ENCODE measurements at places on chromosomes 5 and 9.

DNA sequence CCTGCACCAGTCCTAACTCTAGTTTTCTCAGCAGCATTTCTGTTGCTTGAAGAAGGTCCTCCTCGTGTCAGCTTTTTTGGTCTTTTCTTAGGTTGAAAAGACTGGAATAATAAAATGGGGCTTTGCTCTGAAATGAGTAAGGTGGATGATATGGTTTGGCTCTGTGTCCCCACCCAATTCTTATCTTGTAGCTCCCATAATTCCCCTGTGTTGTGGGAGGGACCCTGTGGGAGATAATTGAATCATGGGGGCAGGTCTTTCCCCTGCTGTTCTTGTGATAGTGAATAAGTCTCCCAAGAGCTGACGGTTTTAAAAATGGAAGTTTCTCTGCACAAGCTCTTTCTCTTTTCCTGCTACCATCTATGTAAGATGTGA lies 53.6 kb downstream of the LIX1 start:
- no peak for DNase-seq

DNA sequence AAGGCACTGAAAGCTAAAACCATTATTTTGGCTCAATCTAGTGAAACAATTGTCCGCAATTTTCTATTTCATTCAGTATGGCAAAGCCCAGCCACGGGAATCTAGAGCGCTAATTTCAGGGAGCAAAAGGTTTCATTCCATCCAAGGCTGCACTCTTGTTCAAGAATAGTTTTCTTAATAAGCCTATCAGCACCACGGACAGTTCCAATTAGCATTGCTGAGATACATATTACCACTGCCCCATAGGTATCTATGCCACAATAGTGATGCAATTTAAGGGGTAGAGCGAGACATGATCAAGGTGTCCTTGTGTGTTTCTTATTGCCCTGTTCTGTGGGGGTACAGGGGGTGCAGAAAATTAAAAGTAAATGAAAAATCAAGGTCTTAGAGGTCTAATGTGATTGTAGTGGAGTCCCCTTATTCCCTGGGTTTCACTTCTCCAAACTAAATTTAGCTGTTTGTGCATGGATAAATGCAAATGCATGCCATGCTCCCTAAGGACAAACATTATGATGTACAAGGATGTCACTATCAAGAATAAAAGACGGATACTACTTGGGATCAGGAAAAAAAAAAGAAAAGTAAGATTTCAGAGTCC lies 45.5 kb downstream of the SPOCK1 start:
- DNase-seq, result peak; percentile 85

DNA sequence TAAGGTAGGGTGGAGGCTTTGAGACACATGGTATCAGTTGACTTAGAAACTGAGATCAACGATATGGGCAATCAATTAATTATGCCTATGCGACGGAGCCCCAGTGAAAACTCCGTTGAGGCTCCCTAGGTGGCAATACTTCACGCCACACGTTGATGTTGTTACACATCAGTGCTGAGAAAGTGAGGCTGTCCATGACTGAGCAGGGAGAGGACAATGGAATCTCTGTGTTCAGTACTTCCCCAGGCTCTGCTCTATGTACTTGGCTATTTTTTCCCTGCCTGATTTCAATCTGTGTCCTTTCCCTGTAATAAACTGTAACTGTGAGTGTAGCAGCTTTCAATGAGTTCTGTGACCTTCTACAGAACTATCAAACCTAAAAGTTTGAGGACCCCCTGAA lies 211.7 kb downstream of the SNCAIP start:
- no peak for DNase-seq

DNA sequence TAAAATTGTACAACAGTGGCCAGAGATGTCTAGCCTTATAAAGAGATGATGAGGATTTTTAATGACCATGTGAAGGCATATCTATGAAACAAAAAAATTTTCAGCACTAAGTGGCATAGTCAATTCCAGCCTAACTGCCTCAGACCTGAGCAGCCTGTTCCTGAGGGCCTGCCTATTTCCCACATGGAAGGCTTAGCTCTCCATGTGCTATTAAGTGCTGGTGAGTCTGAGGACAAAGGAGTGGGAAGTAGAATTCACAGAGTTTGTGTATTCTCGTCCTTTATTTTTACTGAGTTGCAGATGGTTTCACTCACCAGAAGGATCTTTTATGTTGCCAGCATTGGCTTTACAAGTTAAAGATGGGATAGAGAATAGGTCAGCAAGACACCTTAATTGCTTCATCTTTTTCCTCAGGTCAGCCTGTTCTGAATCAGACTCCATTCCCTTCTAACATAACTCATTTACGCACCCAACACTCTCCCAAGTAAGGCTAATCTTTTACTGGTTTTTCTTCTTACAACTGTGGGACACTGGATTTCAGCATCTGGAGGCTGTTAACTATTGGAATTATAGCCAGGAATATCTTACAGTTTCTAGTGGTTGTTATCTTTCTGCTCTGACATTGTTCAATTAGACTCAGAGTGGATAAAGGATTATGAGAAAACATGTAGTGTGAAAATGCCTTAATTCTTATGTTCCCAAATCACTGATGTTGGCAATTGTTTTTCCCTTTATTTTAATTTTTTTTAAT lies 76.8 kb downstream of the ISOC1 start:
- peak; percentile 43 for DNase-seq

DNA sequence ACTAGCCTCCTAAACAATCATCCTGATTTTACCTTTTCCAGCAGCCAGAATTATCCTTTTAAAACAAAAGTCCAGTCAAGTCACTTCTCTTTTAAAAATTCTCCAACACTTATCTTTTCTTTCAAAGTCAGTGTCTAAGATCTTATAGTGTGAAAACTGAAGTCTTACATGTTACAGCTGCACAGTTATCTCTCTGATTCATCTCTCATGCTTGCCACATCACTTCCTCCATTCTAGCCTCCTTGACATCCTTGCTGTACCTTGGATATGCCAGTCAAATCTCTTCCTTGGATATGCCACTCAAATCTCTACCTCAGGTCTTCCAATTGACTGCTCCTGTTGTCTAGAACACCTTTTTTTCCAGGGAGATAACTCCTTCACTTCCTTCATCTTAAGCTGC lies 361.7 kb upstream of the FTMT start:
- no peak for DNase-seq

DNA sequence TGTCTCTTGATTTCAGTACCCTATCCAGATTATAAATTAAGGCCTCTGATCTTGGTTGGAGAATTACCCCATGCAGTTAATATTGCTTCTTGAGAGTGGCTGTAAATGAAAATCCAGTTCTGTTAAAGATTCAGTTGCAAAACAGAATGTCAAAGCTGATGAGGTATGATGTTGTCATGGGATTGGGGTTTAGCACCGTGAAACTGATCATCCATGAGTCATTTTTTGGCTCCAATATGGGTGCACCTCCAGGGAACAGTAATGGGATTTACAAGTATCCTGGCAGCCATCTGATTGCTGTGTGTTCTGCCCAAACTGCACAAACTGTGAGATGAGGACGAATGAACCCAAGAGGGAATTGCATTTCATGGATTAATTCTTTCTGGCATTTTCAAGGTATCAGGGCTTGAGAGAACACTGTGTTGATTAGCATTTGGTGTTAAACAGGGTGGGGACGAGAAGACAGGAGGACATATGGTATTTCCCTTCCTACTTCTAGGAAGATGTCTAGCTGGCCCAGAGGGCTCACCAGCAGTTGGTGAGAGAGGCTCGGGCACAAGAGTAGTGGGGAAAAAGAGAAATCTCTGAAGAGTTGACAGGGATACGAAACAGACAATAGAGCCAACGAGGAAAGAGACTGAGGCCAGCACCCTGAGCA lies 214.7 kb downstream of the GAS1 start:
- peak; percentile 70 for DNase-seq

- DNase-seq, result no peak
Measured at GRCh38 chr5:159343295-159344094, 13.2 kb upstream of the IL12B start.

DNA sequence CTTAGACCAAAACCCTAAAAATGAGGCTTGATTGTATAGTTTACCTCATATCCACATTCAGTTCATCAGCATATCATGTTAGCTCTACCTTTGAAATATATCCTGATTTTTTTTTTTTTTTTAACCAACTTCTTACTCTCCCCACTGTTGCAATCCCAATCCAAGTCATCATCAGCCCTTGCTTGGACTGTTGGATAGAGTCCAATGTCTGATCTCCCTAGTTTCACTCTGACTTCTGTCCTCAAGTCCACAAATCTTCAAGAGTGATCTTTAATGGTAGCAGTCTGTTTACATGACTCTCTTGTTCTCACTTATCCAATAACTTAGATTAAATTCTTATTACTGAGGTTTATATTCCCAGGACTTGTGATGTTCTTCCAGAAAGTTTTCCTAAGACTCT lies 30.8 kb downstream of the NAA35 start:
- DNase-seq, result no peak

GRCh38 chr5:157689942-157690689 lies 18.8 kb downstream of the C5orf52 start:
- no peak for DNase-seq

DNA sequence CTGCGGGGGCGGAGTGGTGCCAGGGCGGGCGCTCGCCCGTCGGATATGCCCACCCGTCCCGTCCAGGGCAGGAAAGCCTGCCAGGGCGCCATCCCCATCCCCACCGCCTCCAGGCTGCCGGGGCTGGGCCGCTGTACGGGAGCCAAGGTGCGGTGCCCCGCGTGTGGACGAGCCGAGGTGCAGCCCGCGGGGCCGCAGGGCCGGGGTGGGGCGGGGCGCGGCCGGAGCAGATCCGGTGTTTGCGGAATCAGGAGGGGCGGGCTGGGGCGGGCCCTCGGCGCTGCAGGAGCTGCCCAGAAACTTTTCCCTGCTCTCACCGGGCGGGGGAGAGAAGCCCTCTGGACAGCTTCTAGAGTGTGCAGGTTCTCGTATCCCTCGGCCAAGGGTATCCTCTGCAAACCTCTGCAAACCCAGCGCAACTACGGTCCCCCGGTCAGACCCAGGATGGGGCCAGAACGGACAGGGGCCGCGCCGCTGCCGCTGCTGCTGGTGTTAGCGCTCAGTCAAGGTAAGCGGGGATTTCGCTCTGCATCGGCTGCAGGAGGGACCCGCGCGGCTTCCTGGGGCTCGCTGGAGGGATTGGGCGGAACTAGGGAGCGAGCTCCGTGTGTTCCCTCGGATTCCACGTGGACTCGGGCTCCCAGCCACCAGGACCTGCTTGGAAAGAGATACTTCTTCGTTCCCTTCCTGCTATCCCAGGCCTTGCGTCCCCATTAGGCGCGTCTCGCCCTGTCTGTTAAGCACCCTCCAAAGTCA lies at the start of gene ITGA2:
ITGA2 (plus strand) TSS at position 328 of the 756 bp plus-strand sequence; CDS start at position 445, 117 bp downstream.
- peak; percentile 78 for DNase-seq

GRCh38 chr5:146770546-146770945 lies 108.0 kb downstream of the PPP2R2B start:
- no peak for DNase-seq

GRCh38 chr5:120942596-120943350 lies 478.7 kb downstream of the PRR16 start:
- peak; percentile 36 for DNase-seq

DNA sequence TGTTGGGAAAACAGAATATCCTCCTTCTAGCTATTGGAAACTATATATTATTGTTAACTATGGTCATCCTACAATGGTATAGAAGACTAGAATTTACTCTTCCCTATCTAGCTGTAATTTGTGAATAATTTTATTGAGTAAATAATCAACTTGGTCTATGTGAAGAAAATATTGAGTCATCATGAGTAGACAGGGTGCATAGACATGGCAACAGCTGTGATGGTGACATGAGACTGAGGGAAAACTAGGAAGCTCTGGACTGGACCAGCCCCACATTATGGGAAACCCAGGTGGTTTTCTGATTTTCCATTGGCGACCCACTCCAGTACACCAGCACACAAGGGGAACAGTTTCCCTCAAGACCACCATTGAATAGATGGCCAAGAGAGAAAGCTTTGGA lies 95.0 kb downstream of the APBA1 start:
- no peak for DNase-seq

DNA sequence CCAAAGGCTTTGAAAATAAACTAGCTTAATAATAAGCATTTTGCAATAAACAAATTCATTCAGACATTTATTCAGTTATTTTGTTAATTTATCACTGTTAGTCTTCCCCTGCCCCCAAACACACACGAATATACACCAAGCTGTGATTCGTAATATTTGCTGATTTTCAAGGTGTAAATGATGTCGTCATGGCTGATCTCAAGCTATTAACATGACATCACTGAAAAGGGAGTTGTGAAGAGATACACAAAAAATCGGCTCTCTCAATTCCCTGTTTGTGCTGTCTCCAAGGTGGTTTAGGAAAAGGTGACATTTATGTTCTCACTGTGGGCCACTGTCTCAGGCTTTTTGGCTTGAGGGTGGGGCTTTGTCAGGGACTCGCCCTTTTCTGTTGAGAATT lies 413.3 kb downstream of the CDH9 start:
- DNase-seq, result no peak

DNA sequence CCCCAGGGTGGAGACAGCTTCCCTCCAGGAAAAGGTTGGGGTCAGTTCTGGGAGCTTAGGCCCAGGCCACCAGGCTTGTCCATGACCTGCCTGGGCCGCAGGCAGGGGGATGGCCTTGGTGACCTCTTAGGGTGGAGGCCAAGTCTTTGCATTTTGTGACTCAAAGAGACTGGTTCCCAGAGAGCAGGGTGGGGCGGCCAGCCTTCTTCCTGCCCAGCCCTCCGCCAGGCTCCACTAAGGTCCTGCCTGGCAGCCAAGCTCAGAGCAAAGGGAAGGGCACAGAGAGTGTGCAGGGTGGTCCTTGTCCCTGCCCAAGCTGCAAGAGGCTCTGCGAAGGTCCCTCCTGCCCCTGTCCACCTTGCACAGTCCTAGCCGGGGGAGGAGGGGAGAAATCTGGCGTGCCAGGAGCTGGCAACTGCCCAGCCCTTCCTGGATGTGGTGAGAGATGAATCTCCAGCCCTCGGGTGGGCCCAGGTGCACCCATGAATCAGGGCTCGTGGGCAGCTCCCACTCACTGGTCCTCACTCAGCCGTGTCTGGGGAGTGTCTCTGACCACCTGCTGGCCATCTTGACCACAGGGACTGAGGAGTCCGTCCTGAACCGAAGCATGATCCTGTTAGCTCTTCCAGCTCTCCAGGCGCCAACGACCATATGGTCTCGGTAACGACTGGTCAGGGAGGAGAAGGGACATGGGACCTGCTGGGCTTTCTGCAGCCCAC lies 2.3 kb upstream of the PTGDS start:
- no peak for DNase-seq

- no peak for DNase-seq
Measured at GRCh38 chr9:5578698-5579085, 50.2 kb upstream of the RIC1 start.
